Fibroblast of mammary gland (primary cell): ENCODE measurements at places on chromosomes 6 and 20.

GRCh38 chr20:44478206-44478605 lies 2.5 kb downstream of the TTPAL start:
- DNase-seq: no peak

GRCh38 chr6:39303425-39304153 lies 10.6 kb downstream of the KCNK17 start:
- no peak for DNase-seq

- DNase-seq: no peak
Measured at GRCh38 chr6:167811442-167812087, 15.1 kb upstream of the AFDN start.

DNA sequence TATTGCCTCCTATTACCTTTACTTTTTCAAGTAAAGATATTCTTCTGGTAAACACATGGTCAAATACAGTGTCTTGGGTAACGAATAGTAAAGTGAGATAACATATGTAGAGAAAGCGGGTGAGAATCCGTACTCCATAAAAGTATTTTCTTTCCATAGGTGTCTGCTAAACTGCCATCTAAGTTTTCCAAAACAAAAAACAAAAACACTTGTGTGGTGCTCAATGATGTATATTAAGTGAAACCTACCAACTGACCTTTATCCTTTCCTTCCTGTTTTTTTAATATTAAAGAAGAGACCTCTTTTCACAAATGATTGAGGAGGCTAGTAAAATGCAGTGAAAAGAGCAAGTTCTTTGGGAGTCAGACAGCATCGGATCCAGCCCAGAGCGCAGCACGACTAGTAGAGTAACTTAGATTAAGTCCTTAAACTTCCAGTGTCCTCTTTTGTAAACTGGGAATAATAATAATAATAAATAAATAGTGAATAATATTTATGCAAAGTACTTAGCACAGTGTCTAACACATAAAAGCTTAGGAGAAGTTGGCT lies 437 bp upstream of the CDKAL1 start:
- DNase-seq: no peak
